NCI-H1105 treated with DMSO at 0.1 percent for 48 hours (cell line): ENCODE measurements at places on chromosomes 4 and X.

GRCh38 chrX:11119313-11119943 lies 8.3 kb downstream of the HCCS start:
- DNase-seq = no peak

GRCh38 chrX:150236327-150236726 lies 126.8 kb upstream of the MAMLD1 start:
- DNase-seq = no peak

DNA sequence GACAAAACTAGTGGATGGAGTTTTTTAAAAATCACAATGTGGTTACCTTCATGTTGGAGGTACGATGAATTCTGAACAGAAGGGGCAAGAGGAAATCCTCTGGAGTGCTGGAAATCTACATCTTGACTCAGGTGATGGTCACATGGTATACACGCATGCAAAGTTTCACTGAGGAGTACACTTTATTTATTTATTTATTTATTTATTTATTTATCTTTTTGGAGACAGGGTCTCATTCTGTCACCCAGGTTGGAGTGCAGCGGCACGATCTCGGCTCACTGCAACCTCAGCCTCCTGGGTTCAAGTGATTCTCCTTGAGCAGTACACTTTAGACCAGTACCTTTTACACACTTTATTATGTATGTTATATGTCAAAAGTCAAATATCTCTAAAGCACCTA lies 645.7 kb upstream of the DIPK2B start:
- DNase-seq = no peak

DNA sequence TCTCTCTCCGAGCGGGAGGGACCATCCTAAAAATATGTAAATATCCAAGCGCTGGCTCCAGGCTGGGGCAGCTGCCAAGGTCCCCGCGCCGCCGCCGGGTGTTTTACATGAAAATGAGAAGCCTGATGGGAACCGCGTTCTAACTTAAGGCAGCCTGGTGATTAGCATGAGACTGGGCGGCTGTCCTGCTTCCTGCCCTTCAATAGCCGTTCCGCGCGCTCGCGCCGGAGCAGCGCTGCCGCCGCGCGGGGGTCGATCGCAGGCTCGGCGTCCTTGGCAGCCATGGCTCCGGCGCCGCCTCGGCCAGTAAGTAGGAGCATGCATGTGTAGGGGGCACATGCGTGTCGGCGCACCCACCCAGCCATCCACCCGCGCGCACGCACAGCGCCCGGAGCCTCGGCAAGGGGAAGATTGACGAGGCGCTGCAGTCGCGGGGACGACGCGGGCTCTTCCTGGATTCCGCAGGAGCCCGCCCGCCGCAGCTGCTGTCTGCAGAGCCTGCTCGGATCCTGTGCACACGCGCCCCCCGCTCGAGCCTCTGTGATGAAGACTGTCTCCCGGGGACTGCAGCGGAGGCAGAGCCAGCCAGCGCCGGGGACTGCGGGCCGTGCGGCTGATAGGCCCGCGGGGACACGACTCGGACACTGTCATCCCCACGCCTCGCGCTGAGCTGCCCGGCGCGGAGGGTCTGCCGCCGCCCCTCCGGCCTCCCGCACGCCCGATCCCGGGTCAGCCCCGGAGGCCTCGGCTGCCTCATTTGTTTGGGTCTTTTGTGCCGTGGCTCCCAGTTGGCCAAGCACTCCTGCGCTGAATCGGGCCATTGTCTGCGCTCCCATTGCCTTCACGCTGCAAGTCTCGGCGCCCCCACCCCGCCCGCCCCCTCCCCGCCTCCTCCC lies 734 bp downstream of the STOX2 start:
- peak; percentile 32 for DNase-seq

GRCh38 chr4:29014555-29014954 lies 1705.6 kb upstream of the PCDH7 start:
- no peak for DNase-seq

DNA sequence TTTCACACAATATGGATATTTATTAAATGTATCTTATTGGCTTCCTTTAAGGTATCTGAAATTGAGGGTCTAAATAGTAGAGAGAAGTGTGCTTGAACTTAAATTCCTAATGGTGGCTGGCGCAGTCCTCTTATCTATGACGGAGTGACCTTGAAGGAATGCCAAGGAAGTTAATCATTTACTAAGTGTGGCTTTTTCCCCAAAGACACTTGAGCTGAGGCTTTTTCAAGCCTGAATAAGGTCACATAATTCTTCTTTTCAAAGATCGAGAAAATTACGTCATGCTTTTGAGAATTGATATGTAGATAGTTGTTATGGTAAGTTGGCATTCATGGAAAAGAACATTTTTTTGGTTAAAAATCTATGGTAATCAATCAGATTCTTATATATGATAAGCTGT lies 11.7 kb upstream of the PRPS2 start:
- DNase-seq = no peak

- DNase-seq = no peak
These were observed 18.0 kb downstream of the CLCN4 start for GRCh38 chrX:10174810-10175209.

DNA sequence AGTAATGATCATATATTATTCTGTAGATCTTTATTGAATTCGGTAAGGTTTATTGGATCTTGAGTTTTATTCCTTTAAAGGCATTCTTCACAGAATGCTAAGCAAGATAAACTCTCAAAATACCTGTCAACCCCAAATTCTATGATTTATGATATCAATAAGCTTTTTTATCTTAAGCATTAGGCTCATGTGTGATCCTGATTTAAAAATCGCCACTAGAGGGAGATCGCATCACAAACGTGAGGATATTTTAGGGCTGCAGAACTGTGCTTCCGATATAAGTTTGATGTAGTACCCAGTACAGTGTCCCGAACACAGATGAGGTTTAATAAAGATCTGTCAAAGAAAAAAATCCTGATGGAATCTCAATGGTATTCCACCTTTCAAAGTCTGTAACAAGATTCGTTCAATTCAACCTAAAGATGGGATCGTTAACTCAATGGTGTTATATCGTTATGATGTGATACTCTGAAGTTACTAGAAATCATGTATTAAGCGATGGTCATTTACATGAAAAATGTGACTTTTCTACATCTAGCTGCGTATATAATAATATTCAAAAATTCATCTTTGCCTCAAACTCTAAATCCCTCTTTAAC lies 169.0 kb downstream of the CORIN start:
- peak; percentile 9 for DNase-seq

GRCh38 chrX:79270401-79270800 lies 96.7 kb downstream of the ITM2A start:
- DNase-seq = no peak

GRCh38 chr4:176413171-176413570 lies 93.4 kb downstream of the SPCS3 start:
- DNase-seq = no peak

DNA sequence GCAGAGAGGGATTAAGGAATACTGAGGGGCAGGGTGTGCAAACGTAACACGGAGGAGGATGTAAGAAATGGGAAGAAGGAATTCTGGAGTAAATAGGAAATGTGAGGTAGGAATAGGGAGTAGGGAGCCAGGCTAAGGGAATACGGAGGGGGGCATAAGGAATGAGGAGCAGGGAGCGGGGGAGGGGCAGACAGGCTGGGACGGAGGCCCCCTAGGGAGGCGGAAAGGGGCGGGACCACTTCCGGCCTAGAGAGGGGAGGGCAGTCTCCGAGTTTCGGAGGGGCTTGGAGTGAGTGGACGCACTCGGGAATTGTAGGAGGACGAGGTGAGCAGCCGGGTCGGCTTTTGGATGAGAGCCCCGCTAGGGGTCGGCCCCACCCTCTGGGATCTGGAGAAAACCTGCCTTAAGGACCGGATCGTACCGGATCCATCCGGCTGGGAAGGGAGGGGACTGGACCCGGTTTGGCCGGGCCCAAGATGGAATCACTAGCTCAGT lies 612 bp downstream of the MAGED2 start:
- DNase-seq = peak; percentile 65

GRCh38 chr4:3208826-3209225 lies 40.1 kb upstream of the MSANTD1 start:
- DNase-seq = no peak

DNA sequence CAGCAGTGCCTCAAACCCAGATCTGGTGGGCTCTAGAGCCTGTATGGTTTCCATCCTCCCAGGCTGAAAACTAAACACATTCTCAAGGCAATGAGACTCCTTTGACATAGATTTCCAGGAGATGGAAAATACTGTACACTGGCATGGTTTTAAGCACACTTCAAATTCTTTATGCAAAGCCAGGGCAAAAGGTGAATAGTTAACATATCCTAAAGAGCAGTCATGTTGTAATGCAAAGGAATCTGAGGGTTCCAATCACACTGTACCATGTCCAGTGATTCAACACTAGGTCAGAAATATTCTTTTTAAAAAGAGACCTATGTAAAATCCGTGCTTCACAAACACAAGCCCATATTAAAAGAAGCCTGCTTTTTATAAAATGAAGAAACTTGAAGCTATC lies 195.3 kb downstream of the QDPR start:
- no peak for DNase-seq

- no peak for DNase-seq
These were observed 238.9 kb downstream of the SLC7A11 start for GRCh38 chr4:138003248-138003647.

GRCh38 chr4:186932631-186933187 lies 209.1 kb upstream of the FAT1 start:
- peak; percentile 8 for DNase-seq

- peak; percentile 30 for DNase-seq
These were observed 543 bp downstream of the NFXL1 start for GRCh38 chr4:47913861-47914219.

DNA sequence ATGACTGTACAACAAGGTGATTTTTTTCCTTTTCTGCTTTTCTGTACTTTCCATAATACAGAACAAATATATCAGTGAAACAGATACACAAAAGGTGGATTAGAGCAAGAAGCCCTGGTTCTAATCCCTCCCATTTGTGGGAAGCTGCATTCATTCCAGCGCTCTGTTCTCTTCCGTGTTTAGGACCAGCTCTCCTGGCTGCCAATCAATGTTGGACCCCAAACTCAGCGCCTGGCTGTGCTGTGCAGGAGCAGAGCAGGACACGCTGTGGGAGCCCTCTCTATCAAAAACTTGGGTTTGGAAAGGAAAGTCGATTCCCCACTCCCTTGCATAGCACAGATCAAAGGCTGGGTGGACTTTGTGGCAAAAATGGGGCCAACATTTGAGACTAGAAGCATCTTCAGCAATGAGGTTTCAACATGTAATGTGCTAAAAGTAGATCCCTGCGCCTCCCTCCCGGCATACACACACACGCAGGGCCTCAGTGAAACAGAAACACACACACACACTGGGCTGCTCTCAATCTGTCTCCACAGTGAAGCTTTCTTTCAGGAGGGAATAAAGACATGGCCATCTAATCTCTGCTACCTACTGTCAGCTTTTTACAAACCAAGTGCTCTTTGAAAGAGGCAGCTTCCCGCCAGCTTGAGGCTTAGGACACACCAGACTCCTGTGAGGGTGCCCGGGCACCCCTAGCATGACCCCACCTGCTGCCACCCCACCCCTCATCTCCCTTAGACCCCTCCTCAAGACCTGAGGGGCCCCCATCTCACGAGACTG lies 12.2 kb downstream of the WDR1 start:
- no peak for DNase-seq

DNA sequence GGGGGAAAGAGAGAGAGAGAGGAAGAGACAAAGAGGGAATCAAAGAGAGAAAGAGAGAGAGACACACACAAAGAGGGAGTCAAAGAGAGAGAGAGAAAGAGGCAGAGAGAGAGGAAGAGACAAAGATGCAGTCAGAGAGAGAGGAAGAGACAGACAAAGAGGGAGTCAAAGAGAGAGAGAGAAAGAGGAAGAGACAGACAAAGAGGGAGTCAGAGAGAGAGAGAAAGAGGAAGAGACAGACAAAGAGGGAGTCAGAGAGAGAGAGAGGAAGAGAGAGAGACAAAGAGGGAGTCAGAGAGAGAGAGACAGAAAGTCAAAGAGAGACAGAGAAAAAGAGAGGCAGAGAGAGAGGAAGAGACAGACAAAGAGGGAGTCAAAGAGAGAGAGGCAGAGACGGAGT lies 45.5 kb downstream of the MAGEA9 start:
- no peak for DNase-seq

DNA sequence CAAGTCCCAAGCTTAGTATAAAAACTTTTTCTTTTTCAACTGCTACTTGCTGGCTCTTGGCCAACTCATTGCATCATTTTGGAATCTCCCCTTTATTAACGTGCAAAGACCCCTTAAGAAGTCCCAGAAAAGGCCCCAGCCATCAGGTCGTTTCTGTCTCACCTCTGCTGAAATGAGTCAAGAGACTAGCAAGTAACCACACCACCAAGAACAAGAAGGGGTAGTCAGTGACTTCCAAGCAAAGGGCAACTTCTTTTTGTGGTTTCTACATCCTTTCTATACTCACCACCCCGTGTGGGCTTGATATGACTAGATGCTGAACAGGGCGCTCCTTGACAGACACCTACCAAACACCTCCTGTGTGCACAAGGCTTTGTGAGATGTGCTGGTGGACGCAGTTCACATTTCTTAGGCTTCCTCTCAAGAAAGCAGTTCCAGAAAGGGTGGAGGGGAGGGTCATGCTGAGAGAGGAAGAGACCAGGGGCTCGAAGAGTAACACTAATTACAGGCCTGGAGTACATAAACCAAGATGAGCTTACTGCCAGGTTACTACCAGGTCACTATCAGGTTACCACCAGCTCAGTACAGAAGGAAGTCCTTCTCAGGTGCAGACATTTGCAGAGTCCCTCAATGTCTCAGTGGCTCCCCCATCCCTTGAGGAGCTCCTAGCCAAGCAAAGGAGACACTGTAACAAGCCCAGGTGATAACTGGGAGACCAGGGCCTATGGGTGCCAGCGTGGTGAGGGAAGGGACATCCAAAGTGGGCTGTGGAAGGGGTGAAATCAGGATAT lies 19.3 kb downstream of the JAKMIP1 start:
- no peak for DNase-seq

- no peak for DNase-seq
These were observed 446.1 kb upstream of the RPS6KA3 start for GRCh38 chrX:20712811-20713210.

DNA sequence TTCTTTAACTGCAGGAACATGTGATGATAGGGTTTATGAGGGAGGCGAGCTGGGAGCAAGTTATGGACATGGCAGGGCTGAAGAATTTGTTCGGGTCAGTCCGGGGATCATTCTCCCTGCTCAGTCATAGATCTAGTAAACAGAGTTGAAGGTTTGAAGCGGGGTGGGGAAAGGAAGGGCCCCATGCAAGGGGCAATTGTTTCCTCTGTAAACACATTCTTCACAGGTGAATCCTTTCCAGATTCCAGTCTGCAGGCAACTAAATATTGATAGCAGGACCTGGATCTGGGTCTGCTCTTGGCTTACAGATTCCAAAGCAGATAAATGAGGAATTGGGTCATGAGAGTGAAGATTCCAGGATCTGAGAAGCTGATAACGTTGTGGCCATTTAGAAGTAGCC lies 44.3 kb upstream of the ARHGAP24 start:
- DNase-seq = no peak
